ENCODE measurements at places on chromosomes 4 and X.

DNA sequence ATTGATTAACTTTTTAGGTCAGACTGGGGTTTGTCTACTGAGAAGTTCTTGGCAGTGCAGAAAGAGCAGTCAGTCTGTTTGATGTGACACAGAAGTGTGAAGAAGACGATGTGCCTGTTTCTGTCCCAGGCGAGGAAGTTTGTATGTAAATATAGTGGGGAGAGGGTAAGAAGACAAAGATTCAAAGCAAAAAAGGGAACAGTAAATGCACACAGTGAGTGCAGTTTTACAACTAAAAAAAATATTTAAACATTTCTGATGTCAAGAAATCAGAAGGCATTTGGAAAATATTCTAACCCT is 264.9 kb downstream of the RAPGEF2 start:
- no peak for DNase-seq

GRCh38 chr4:159503236-159504008 is 400.5 kb downstream of the RAPGEF2 start:
- no peak for DNase-seq

DNA sequence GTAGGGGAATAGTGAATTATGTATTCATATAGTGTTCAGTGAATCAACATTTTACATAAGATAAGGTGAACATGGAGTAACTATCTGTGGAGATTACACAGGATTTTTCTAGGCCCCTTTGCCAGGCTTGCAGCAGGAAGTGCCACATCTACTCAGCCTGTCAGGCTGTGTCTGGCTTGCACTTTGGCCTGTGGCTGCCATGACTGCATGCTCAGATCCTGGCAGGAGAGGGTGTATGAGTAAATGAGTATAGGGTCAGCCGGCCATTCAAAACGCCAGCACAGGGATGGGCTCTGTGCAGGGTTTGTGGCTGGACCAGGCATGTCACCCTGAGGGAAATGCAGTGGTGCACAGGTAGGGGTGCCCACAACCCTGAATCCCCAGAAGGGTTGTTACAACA is 51.9 kb downstream of the UBQLN2 start:
- no peak for DNase-seq

DNA sequence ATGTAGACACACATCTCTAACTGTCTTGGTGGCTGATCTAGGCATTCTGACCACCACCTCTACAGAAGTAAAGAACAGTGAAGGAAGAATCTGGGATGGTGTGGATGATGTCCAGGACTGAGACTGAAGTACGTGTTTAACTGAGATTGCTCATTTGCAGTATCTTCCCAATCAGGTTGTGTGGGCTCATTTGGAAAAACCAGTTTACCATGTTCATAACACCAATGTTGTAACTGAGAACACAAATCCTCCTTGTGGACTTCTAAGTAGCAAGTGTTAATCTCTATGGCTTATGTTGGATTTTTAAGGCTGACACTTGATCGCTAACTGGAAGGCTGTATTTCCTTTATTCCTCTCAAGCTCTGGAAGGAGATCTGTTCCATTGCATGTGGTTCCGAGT is 144.7 kb downstream of the ZNF518B start:
- DNase-seq, result no peak

- DNase-seq, result no peak
Observed at GRCh38 chr4:90226734-90227133, 99.5 kb downstream of the CCSER1 start.

All from NCI-H1092 (cell line).